ENCODE measurements at places on chromosomes 16 and 17.

DNA sequence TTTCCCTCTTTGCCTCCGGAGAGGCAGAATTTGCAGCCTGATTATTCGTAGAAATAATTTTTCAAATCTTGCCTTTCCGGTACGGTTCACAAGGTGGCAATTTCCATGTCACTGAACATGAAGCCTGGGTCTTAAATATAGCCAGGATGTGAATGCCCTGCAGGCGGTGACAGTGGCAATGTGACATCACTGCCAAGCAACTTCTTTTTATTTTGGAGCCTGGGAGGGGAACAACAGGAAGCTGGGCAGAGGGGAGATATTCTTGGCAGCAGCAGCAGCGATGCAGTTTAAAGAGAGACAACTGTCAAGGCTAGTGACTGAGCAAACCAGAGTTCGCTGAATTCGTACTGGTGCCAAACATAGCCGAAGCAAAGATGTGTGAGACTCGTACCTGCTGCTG lies 171.1 kb downstream of the SNX29 start:
- no peak for DNase-seq

GRCh38 chr17:8147141-8147804 lies 4.9 kb downstream of the PER1 start:
- DNase-seq, result no peak

GRCh38 chr17:4436846-4437245 lies 3.1 kb downstream of the SPNS3 start:
- DNase-seq, result no peak

- DNase-seq, result no peak
Measured at GRCh38 chr17:57523926-57524632, 221.0 kb downstream of the CCDC182 start.

DNA sequence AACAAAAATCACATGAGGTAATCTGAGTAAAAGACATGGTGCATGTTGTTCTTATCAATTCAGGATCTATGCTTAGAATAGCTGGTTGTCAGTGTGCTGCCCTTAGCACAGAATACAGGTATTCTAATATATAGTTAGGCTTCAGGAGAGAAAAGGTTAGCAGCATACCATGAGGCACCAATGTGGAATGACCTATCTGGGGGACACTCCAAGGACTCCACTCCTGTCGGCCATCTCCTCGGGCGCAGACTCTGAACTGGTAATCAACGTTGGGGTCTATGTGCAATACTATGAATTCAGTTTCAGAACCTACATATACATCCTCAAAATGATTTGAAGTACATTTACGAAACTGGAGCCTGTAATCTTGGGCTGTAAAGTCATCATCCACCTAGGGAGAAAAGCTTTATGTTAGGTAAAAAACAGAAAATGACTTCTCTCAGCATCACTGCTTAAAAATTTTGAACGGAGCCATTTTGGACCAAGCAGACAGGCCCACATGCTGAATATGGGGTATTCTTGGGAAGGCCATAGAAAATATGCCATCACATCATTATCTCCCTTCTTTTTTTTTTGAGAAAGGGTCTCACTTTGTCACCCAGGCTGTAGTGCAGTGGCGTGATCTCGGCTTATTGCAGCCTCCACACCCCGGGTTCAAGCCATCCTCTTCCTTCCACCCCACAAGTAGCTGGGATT lies 31.1 kb downstream of the CRLF3 start:
- no peak for DNase-seq

- DNase-seq, result no peak
Measured at GRCh38 chr17:49753959-49754391, 10.0 kb downstream of the FAM117A start.

GRCh38 chr16:61770301-61770700 lies 265.9 kb downstream of the CDH8 start:
- no peak for DNase-seq

Data from NCI-H524 treated with DMSO at 0.1 percent for 48 hours (cell line).